Jurkat, Clone E6-1 (cell line): ENCODE measurements at places on chromosomes 2 and 18.

DNA sequence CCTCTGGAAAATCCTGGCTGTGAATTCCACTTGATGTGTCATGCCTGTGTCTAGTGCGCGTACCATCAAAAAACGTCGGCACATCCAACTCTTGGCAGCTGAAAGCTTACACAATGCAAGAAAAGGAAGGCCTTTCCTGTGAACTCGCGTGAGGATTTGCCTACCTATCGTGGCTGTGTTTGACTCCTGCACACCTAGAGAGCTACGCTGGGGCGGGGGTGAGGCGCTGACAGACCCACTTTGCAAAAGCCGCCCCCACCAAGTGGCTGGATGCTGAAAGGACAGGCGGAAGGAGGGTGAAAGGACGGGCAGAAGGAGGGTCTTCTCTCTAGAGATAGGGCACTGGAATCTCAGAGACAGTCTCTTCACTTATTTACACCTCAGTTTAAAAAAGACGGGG lies 270.1 kb downstream of the EIPR1 start:
- DNase-seq = no peak

- DNase-seq = no peak
Measured at GRCh38 chr2:156115338-156115737, 217.2 kb downstream of the NR4A2 start.

DNA sequence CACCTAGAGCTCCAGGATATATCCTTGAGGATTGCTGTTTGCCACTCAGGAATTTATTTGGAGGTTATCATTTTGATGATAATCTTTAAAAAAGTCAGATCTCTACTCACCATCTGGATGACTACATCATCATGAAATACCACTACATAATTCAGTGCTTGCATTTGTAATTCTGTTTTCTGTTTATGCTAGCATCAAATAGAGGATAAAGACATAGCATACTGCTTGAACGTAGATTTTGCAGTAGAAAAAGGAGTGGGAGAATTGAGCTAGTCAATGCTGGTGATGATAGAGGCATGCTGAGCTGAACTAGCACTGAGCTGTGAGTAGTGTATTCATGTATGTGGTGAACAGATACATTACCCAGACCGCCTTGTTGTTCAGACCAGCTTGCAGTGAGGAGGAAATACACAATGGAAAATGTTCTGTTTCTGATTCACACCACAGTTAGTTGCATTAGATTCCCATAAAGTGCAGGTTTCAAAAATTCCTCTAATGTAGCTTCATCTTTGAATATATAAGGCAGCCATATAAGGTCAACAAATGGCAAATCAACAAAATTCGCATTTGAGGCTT lies 68.8 kb upstream of the CDC42EP3 start:
- DNase-seq = no peak

DNA sequence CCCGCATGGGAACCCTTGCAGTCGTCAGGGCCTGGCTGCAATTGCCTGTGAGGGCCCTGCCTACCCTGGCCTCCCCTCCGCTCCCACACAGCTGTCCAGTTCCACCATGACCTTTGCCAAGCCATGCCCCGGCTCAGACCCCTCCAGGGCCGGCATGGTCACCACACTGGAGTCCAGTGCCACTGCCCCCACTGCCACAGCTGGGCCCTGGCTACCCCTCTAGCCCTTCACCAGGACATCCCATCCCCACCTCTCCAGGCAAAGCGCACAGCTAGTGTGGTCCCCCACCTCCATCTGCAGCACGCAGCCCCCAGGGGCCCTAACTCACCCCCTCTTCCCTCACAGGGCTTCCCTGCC lies 70.3 kb upstream of the SMAD7 start:
- no peak for DNase-seq
